ENCODE measurements at places on chromosomes 3 and 15. TPM values are rescaled to one million over a fixed set of nuclear protein-coding genes. Genes with fewer than 3 reads are reported as not detected.

The PRICKLE2 gene
- 22.2 TPM for total RNA-seq

The ZPLD1 gene
- total RNA-seq, result 0.42 TPM

The RASL12 gene
- total RNA-seq, result 31.1 TPM

The ENTPD3 gene
- 2.0 TPM for total RNA-seq

The CLEC3B gene
- 7.0 TPM for total RNA-seq

The TRIM42 gene
- total RNA-seq, result not detected

- no peaks in the 10 kb centered on the region for H3K36me3 ChIP-seq
- H3K4me1 ChIP-seq, result no peaks in the 10 kb centered on the region
- H3K27me3 ChIP-seq, result no peaks in the 10 kb centered on the region
These were observed 340.8 kb downstream of the PLOD2 start for GRCh38 chr3:145820170-145820569.

GRCh38 chr15:80404761-80405553 lies 775 bp downstream of the ARNT2 start:
- DNase-seq, result peak; percentile 26
- peak overlapping the region; percentile 43 for H3K4me3 ChIP-seq
- H3K4me1 ChIP-seq, result peaks cover 7% of the 10 kb centered on the region
- H3K36me3 ChIP-seq, result no peaks in the 10 kb centered on the region
- peak overlapping the region; percentile 21 for H3K27ac ChIP-seq
- no peaks in the 10 kb centered on the region for H3K27me3 ChIP-seq

GRCh38 chr3:165502707-165503106 lies 306.5 kb upstream of the SLITRK3 start:
- H3K36me3 ChIP-seq, result no peaks in the 10 kb centered on the region
- H3K27ac ChIP-seq, result no peak overlapping the region
- DNase-seq, result no peak
- H3K4me1 ChIP-seq, result no peaks in the 10 kb centered on the region

- H3K4me1 ChIP-seq, result no peaks in the 10 kb centered on the region
- H3K27me3 ChIP-seq, result no peaks in the 10 kb centered on the region
- H3K27ac ChIP-seq, result no peak overlapping the region
- DNase-seq, result no peak
- H3K4me3 ChIP-seq, result no peak overlapping the region
These were observed 117.9 kb upstream of the IL12A start for GRCh38 chr3:159870723-159871122.

DNA sequence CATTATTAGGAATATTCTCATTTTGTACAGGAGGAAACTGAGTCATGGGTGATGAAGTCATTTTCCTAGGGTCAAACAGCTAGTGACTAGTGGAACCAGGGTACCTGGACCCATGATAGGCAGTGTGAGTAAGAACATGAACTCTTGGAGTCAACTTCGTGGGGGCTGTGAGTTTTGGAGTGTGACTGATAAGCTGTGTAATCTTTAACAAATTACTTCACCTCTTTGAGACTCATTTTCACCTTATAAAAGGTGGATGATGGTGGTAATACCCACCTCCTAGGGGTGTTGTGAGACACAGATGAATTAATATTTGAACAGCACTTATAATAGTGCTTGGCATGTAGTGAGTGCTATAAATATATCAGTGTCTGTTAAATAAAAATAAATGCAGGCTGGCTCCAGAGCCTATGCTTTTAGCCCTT lies 9.1 kb downstream of the SEMA6D start:
- no peak for DNase-seq
- no peaks in the 10 kb centered on the region for H3K27me3 ChIP-seq

DNA sequence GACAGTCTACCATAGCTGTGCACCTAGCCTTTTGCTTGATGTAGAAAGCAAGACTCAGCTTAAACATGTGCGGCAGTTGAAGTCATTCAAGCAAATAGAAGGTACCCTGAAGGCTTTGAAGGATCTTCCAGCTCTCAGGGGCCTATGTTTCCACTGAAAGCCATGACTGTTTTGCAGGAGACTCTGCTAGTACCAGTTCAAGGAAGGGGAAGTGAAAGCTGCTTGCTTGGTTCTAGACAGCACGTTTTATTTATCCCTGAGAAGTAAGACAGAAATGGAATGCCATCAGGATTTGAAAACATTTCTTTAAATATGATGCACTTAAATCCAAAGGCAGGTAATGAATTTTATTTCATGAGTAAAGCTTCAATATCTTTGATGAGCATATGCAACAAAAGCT lies 311.4 kb downstream of the PDCD6IP start:
- H3K27me3 ChIP-seq, result no peaks in the 10 kb centered on the region
- H3K4me1 ChIP-seq, result no peaks in the 10 kb centered on the region
- no peak overlapping the region for H3K4me3 ChIP-seq
- H3K36me3 ChIP-seq, result no peaks in the 10 kb centered on the region
- DNase-seq, result no peak

DNA sequence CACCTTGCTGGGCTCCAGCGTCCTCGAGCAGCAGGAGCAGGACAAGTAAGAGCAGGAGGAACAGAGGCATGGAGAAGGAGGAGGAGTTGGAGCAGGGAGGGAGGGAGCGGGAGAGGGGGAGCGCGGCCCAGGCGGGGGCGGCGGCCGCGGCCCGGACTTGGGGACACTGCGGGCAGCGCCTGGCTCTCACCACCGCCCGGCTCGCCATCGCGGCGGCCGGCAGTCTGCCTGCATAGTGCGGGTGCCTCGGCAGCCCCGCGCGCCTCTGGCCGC lies 440 bp downstream of the DCBLD2 start:
- peak; percentile 65 for DNase-seq
- H3K4me1 ChIP-seq, result peaks cover 1% of the 10 kb centered on the region
- peak overlapping the region; percentile 99 for H3K4me3 ChIP-seq
- H3K27ac ChIP-seq, result peak overlapping the region; percentile 57

GRCh38 chr3:16151109-16151508 lies 23.4 kb upstream of the GALNT15 start:
- no peak overlapping the region for H3K4me3 ChIP-seq
- H3K27ac ChIP-seq, result peak overlapping the region; percentile 28
- no peaks in the 10 kb centered on the region for H3K27me3 ChIP-seq
- H3K4me1 ChIP-seq, result peaks cover 6% of the 10 kb centered on the region
- peak; percentile 59 for DNase-seq
- H3K36me3 ChIP-seq, result no peaks in the 10 kb centered on the region

GRCh38 chr3:96354742-96355141 lies 459.7 kb upstream of the EPHA6 start:
- H3K4me3 ChIP-seq, result no peak overlapping the region
- H3K36me3 ChIP-seq, result no peaks in the 10 kb centered on the region
- H3K4me1 ChIP-seq, result no peaks in the 10 kb centered on the region
- no peaks in the 10 kb centered on the region for H3K27me3 ChIP-seq
- no peak for DNase-seq
- no peak overlapping the region for H3K27ac ChIP-seq

DNA sequence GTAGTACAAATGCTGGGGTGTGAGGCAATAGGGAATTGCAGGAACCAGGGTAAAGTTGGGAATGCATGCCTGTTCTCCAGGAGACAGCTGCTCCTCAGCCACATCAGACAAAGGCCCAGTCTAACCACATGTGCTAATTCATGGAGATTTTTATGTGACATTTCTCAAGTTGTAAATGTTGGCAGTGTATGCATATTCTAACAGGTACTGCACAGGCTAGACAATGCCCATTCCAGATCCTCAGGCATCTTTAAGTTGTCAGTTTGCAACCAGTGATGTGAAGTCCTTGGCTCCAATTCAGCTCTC lies 84.9 kb downstream of the EEFSEC start:
- H3K27me3 ChIP-seq, result no peaks in the 10 kb centered on the region
- H3K36me3 ChIP-seq, result no peaks in the 10 kb centered on the region
- no peak overlapping the region for H3K27ac ChIP-seq
- DNase-seq, result no peak

GRCh38 chr3:67647390-67647878 lies 7.0 kb downstream of the SUCLG2 start:
- H3K4me1 ChIP-seq, result peaks cover 3% of the 10 kb centered on the region
- no peaks in the 10 kb centered on the region for H3K36me3 ChIP-seq
- H3K27ac ChIP-seq, result no peak overlapping the region

GRCh38 chr3:140953028-140953960 lies 11.7 kb downstream of the SLC25A36 start:
- peaks cover 6% of the 10 kb centered on the region for H3K4me1 ChIP-seq
- no peaks in the 10 kb centered on the region for H3K36me3 ChIP-seq
- H3K27ac ChIP-seq, result no peak overlapping the region

GRCh38 chr3:86995537-86995936 lies 4.6 kb upstream of the VGLL3 start:
- H3K36me3 ChIP-seq, result no peaks in the 10 kb centered on the region
- no peaks in the 10 kb centered on the region for H3K4me1 ChIP-seq
- no peak overlapping the region for H3K4me3 ChIP-seq
- no peaks in the 10 kb centered on the region for H3K27me3 ChIP-seq
- DNase-seq, result no peak
- H3K27ac ChIP-seq, result no peak overlapping the region

DNA sequence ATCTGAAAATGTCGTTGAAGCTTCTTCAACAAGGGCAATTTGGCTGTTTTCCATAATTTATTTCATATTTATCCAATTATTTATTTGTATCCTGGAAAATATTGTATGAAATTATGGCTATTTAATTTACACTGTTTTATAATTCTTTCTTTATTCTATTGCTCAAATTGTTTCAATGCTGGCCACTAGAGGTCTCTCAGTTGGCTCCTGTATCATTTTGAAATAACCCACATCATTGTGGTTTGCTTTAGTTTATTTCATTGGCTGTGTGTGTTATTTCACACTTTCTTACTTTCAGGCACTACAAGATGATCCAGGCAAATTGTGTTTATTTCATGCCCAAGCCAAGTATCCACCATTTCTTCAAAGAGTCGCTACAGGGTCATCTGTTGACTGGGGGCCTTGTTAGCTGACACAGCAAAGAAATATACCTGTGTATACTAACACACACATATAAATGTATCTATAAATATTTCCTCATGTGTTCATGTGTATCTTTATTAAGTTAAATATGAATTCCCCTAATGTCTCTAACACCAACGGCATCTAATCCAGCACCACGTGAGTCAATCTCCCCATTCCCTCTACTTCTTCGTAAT lies 86.2 kb downstream of the NPAP1 start:
- H3K27me3 ChIP-seq, result no peaks in the 10 kb centered on the region
- H3K36me3 ChIP-seq, result no peaks in the 10 kb centered on the region
- H3K27ac ChIP-seq, result no peak overlapping the region
- DNase-seq, result no peak
- H3K4me1 ChIP-seq, result no peaks in the 10 kb centered on the region

DNA sequence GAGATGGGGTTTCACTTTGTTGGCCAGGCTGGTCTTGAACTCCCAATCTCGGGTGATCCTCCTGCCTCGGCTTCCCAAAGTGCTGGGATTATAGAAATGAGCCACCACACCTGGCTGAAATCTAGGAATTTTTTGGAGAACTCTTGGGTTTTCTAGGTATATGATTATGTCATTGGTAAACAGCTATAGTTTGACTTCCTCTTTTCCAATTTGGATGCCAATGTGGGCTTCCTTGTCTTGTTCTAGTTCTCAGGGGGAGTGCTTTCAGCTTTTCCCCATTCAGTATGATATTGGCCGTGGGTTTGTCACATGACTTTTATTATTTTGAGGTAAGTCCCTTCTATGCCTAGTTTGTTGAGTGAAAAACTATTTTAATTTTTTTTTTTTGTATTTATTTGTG lies 17.9 kb downstream of the KCNMB3 start:
- no peak overlapping the region for H3K27ac ChIP-seq
- no peaks in the 10 kb centered on the region for H3K4me1 ChIP-seq
- no peak overlapping the region for H3K4me3 ChIP-seq
- no peak for DNase-seq
- no peaks in the 10 kb centered on the region for H3K36me3 ChIP-seq

DNA sequence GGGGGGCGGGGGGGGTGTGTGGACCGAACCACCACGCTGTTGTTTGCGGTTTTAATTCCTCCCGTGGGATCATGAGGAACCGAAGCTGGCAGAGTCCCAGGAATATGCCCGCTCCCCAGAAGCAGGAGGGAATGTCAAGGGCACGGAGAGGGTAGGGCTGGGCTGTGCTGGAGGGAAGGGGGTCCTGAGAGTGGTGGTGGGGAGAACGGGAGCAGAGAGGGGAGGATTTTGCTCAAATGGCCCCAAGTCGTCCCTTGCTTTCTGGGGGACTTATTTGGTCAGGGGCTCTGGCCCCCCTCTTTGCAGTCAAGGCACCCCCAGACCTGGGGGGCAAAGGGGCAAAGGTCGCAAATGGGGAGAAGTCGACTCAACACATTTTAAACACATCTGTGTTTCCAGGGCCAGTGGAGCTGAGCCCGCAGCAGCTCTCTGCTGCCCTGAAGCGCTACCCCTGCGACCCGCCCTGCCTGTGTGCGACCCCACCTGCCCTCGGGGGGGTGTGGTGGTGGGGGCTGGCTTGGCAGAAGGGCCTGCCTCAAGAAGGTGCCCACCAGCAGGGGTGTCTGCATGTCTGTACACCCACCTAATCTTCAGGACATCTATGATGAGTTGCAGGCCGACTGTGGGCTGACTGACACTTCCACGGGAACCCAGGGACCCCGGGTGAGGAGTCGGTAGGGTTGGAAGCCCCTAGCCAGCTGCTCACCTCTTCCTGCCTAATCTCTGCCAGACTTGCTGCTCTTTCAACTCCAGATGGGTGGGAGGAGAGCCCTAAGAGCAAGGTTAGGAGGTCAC lies 602 bp upstream of the ATP2B2 start:
- no peaks in the 10 kb centered on the region for H3K27me3 ChIP-seq
- no peaks in the 10 kb centered on the region for H3K36me3 ChIP-seq
- H3K27ac ChIP-seq, result no peak overlapping the region
- H3K4me3 ChIP-seq, result no peak overlapping the region

DNA sequence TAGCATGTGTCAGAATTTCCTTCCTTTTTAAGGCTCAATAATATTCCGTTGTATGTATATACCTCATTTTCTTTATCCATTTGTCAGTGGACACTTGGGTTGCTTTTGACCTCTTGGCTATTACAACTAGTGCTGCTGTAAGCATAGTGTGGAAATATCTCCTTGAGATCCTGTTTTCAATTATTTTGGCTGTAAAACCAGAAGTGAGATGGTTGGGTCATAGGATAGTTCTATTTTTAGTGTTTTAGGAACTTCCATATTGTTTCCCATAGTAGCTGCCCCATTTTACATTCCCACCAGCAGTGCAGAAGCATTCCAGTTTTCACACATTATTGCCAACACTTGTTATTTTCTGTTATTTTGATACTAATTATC lies 70.4 kb upstream of the C15orf39 start:
- H3K27ac ChIP-seq, result no peak overlapping the region
- no peak overlapping the region for H3K4me3 ChIP-seq
- no peaks in the 10 kb centered on the region for H3K4me1 ChIP-seq
- no peak for DNase-seq
- no peaks in the 10 kb centered on the region for H3K27me3 ChIP-seq
- no peaks in the 10 kb centered on the region for H3K36me3 ChIP-seq

GRCh38 chr15:63299943-63300575 lies 22.7 kb downstream of the APH1B start:
- H3K27me3 ChIP-seq, result no peaks in the 10 kb centered on the region
- no peaks in the 10 kb centered on the region for H3K36me3 ChIP-seq
- no peak overlapping the region for H3K27ac ChIP-seq
- no peak for DNase-seq
- H3K4me1 ChIP-seq, result no peaks in the 10 kb centered on the region

GRCh38 chr3:186931532-186932280 lies 1.4 kb downstream of the ST6GAL1 start:
- H3K27ac ChIP-seq, result peak overlapping the region; percentile 38
- no peaks in the 10 kb centered on the region for H3K36me3 ChIP-seq
- H3K4me1 ChIP-seq, result peaks cover 4% of the 10 kb centered on the region
- no peaks in the 10 kb centered on the region for H3K27me3 ChIP-seq
- peak overlapping the region; percentile 50 for H3K4me3 ChIP-seq
- no peak for DNase-seq
